ENCODE measurements at places on chromosomes 3 and 15.

DNA sequence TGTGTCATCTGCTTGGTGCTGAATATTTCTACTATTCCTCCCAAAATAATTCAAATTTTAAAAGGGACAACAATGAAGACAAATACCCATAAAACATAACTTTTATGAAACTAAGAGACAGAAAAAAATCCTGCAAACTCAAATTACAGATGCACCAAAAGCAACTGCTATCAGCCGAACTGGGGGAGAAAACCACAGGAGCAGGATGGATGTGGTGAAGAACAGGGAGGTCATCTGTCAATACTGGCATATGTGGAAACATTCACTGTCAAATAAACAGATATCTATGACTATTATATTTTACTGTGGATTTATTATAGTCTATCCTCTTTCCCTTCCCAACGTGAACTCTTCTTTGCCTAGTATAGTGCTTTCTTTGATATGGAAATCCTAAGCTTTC, 53.3 kb upstream of the CPOX start:
- no peak for DNase-seq

DNA sequence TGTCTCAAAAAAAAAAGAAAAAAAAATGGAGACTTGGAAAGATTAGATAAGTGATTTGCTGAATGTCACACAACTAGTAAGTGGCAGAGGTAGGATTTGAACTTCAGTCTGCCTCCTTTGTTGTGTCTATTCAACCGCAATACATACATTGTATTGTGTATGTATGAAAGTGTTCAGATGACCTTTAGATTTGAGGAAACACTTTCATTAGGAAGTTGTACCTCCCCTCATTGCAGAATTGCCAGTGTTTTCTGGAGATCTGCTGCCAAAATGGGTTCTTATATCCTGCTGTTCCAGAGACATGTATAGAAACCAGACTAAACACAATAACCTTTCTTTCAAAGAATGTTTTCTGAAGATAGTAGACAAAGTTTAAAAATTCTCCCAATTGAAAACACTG, 247.4 kb upstream of the TBL1XR1 start:
- no peak for DNase-seq

DNA sequence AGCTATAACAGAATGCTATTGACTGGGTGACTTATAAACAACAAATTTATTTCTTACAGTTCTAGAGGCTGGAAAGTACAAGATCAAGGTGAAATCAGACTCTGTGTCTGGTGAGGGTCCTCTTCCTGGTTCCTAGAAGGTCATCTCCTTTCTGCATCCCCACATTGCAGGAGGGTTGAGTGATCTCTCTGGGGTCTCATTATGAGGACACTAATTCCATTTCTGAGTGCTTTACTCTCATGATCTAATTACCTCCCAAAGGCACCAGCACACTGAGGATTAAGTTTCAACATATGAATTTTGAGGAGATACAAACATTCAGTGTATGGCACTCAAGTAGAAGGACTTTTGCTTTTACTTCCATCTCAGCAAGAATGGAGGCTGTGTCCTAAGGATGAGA, 534.1 kb upstream of the KCNMB2 start:
- DNase-seq = no peak

GRCh38 chr3:156811089-156811862, 14.9 kb upstream of the LEKR1 start:
- peak; percentile 42 for DNase-seq

DNA sequence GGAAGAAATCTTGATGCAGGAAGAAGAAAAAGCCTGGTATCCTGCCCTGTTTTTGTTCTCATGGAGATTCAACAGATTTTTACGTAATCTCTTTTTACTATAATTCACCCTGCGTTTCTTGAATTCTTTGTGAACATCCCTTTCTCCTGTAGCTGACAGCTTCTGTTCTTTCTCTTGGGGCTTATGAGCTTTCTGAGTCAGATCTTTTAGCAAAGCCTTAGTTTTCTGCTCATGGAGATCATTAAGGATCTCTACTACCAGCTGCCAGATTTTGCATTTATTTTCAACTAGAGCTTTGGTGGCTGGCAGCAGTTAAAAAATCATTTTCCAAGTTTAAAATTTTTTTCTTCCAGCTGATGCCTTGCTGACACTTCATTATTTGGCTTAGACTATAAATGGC, 51.6 kb downstream of the MOBP start:
- no peak for DNase-seq

DNA sequence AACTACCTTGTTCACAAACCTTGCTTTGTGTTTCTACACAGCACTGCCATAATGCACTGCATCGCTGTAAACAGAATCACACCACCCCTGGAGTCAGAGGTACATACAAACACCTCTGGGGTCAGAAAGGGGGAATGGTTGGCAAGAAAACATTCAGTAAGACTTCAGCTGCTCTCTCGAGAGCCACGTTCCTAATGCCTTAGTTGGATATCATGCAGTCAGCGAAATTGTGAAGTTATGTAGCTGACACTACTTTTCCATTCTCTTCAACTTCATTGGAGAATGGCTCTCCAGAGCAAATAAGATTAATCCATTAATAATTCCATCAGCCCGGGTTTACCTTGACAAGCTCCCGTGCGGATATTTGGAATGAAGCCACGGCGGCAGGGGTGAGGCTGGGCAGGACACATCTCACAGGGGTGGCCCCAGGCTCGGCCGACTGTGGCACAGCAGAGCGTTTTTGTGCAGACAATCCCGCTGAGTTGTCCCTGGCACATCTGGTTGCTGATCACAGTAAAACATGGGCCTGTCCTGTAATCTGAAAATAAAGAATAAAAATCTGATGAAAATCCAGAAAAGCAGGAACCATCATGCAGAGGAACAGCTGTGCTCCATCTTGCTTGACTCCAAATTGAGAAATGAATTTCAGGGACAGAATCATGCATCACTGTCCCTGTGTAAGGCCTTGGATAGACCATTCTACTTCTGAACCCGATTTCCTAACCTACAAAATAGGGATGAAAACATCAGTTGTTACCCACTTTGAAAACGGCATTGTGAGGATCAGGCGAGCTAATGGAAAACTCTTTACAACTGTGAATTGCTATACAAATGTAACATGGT, 108.0 kb downstream of the FBN1 start:
- DNase-seq = peak; percentile 91

DNA sequence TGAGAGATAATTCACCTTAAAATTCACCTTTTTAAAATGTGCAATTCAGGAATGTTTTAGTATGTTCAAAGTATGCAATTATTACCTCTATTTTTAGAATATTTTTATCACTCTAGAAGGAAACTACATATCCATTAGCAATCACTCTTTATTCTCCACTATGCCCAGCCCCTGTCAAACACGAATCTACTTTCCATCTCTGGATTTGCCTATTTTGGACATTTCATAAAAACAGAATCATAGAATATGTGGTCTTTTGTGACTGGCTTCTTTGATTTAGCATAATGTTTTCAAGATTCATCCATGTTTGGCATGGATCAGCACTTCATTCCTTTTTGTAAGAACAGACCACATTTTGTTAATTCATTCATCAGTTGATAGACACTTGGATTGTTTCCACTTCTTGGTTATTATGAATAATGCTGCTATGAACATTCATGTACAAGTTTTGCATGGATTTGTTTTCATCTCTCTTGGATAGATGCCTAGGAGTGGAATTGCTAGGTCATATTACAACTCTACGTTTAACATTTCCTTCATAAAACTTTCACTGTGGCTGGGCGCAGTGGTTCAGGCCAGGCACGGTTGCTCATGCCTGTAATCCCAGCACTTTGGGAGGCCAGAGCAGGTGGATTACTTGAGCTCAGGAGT, 12.7 kb downstream of the HMCES start:
- no peak for DNase-seq

DNA sequence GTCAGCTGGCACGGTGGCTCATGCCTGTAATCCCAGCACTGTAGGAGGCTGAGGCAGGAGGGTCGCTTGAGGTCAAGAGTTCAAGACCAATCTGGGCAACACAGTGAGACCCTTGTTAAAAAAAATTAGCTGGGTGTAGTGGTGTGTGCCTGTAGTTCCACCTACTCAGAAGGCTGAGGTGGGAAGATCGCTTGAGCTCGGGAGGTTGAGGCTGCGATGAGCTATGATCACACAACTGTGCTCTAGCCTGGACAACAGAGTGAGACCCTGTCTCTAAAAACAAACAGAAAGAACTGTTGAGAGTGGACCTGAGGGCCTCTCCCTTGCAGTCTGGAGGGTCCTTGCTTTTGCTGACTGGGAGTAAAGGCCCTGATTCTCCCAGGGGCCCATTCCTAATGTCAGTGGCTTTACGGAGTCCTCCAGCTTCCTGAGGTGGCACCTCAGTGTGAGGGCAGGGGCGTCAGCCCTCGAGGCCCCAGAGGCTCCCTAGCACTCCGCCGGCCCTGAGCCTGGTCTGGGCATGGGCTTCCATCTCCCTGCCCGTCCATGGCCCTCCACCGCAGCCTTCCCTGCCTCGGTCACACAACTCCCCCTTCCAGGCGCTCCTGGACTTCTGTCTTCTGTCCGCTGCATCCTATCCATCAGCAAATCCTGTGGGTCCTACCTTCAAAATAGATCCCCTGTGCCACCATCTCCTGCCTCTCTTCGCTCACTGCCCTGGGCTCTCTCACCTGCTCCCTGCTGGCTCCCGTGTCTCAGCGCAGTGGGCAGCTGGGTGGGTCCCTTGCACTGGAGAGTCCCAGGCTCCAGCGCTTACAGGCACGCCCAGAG, 19.0 kb downstream of the FBLN2 start:
- no peak for DNase-seq

DNA sequence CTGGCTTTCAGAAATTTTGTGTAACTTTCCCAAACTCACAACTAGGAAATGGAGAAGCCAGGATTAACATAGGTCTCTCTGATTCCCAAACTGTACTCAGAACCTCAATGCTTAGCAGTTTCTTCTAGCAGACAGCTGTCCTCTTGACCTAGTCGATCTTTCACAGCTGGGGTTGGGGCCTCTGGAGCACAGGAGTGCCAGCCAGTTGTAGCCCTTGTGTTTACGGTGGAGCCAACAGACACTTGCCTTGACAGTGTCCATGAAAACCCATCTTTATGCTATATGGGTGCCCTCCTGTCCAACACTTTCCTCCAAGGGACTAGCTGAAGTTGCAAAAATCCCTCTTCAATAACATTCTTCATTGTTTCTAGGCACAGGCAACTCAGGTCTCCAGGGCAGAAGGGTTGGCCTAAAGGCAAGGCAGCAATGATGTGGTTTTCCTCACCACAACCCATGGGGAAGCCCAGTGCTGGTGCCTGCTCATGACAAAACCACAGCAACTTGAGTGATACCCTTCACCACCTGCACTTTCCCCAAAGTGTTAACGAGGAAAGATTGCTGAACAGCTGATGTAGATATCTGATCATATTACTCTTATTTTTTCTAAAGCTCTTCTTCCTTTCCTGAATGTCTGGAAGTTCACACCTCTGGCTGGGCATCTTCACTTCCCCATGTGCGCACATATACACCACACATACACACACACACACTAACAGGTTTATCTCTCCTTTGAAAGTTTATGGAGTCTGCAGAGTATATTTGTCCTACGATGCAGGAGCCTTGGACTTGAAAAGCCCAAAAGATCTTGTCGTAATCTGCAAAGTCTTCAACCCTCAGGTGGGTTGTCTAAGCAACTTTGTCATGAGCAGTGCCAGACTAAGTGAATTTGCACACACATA, 11.0 kb upstream of the KNG1 start:
- DNase-seq = no peak

- DNase-seq = peak; percentile 51
Measured at GRCh38 chr3:167084545-167084944, 295.6 kb downstream of the ZBBX start.

DNA sequence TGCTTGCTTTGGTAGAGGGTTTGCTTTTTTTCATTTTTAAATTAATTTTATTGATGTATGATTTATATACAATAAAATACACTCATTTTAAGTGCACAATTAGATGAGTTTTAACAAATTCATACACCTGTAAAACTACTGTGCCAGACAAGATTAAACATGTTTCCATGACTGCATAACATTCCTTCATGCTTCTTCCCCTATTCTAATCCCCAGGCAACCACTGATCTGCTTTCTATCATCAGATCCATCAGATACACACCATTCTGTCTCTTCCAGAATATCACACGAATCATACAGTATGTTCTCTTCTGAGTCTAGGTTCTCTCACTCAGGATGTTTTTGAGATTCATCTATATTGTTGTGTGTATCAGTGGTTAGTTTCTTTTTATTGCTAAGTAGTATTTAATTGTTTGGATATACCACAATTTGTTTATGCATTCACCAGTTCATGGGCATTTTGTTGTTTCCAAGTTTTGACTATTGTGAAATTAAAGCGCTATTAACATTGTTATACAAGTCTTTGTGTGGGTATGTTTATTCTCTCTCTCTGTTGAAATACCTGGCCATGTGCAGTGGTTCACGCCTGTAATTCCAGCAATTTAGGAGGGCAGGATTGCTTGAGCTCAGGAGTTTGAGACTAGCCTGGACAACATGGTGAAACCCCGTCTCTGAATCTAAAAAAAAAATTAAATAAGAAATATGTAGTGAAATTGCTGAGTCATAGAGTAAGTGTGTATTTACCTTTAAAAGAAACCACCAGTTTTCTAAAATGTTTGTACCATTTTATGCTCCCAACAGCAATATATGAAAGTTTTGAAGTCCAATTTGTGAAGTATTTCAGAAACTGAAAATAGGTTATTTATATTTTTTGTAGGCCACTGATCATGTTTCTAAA, 7.0 kb upstream of the TFG start:
- no peak for DNase-seq

DNA sequence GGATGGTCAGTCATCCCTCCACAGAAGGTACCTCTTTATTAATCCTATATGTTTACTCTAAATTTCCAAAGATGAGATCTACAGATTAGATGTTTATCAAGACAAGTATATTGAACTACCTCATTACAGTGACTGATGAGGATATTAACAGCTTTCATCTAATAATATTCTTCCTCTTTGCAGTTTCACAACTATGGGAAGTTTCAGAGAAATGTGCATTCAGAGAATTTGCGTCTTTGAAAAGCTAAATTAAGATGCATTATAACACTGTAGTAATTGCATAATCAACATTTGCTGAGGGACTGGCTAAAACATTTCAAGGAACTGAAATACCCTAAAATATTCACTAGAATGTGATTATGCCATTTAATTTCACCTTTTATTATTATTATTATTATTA, 46.7 kb downstream of the MCF2L2 start:
- peak; percentile 50 for DNase-seq

DNA sequence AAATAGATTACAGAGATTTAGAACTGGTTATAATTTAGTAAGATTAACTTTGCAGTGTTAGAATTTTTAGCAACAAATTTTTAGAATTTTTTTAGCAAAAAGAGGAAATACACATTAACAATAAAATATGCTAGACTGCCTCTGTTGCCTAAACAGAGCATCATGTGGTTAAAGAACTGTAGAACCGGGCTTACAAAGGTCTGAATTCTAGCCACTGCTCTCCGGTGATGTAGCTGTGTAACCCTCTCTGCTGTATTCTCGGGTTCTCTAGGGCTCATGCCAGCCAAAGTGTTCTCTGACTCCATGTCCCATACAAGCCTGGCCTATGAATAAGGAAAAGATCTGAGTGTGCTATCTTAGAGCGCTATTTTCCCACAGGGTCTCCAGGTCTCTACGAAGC, 2.9 kb upstream of the P2RY12 start:
- no peak for DNase-seq

GRCh38 chr3:187072102-187072501, 67.2 kb downstream of the RPL39L start:
- DNase-seq = peak; percentile 82

DNA sequence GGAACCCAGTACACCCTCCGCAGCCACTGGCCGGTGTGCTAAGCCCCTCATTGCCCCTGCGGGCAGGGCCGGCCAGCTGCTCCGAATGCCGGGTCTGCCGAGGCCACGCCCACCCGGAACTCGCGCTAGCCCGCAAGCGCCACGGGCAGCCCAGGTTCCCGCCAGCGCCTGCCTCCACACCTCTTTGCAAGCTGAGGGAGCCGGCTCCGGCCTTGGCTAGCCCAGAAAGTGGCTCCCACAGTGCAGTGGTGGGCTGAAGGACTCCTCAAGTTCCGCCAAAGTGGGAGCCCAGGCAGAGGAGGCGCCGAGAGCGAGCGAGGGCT, 81.4 kb upstream of the BCHE start:
- no peak for DNase-seq
